ENCODE measurements at places on chromosomes 1 and 21.

DNA sequence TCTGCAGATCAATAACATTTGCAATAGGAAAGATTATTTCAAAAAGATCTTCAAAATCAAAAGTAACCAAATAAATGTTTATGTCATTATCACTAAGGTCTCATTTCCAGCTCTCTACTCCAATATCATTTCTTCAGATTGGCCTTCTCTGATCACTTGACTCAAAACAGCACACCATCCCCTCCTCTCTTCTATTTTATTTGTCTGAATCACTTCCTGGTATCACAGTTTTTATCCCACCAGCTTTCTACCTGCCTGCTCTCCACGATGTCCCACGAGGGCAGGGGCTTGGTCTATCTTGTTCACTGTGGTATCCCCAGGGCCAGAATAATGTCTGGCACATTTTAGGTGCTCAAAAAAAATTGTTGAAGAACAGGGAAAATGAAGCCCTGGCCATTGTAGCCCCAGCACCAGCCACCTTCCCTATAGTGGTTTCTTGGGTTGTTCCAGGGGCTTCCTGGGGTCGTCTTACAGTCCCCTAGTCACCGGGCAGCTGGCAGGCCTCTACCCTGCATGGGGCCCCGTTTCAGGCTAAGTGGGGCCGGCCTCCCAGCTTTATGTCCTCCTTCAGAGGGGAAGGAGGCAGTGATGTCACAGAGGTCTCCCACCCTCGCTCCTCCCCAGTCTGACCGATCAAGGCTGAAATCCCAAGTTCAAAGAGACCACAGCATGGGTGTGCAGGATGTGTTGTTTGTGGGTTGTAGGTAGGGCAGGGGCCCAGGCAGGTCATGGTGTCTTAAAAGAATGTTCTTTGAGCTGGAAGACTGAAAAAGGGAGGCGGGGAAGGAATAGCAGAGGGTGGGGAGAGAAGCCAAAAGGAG, 3.5 kb upstream of the PADI1 start:
- DNase-seq, result peak; percentile 32

DNA sequence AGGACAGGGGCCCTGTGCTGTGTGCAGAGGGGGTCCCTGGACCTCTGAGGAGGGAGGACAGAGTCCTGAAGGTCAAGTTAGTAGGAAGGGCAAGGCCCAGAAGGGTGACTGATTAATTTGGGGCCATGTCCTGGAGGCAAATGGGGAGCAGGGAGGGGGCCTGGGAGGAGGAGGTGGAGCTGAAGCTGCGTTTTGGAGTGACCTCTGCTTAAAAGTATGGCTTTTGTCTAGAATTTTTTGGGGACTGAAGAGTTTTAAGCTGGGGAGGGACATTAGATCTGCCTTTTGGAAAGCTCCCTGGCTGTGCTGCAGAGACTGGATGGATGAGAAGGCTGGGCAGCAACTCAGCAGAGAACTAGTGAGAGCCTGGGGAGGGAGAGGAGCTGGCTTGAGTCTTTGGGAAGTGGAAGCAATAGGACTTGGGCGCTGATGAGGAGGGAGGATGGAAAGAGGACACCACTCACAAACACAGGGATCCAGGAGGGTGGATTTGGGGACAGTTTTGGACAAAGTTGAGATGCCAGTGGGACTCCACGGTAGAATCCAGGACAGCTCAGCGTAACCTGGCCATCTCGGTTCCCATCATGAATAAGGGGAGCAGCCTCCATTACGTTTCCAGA, 52.9 kb downstream of the ACBD3 start:
- no peak for DNase-seq

- DNase-seq, result no peak
These were observed 47.5 kb downstream of the HSF2BP start for GRCh38 chr21:43611598-43612369.

GRCh38 chr1:11797525-11798216, 8.1 kb downstream of the MTHFR start:
- no peak for DNase-seq

GRCh38 chr21:15039607-15040299, 25.0 kb downstream of the NRIP1 start:
- DNase-seq, result no peak

DNA sequence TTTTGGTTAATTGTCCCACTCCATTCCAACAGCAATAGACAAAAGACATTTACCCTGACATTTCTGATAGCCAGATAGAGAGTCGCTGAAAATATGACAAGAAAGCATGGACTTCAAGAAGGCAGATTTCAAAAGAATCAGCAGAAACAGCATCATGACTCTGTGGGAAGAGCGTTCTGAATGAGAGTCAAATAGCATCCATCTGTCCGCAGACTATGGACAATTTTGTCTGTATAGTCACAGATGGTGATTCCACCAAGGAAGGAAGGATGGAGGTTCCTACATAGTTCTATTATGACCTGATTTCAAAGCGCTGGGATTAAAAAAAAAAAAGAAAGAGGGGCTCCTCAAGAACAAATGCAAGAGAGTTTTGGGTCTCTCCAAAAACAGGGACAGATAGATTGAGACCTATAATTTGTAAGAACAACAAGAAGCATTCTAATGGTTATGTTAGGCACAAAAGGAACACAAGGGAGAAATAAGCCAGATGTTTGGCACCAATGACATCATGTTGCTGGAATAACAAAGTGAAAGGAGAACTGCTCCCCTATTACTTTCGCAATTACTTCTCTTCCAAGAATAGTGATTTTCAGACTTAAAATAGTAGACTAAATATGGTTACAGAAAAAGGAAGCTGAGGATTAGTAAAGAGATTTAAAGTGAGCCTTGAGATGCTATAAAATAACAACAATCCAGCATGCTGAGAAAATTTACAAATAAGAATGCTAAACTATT, 28.5 kb downstream of the NIBAN1 start:
- DNase-seq, result no peak

GRCh38 chr1:236472850-236473788, 50.7 kb upstream of the LGALS8 start:
- no peak for DNase-seq

- no peak for DNase-seq
These were observed 1.3 kb upstream of the NRIP1 start for GRCh38 chr21:15066123-15066575.

DNA sequence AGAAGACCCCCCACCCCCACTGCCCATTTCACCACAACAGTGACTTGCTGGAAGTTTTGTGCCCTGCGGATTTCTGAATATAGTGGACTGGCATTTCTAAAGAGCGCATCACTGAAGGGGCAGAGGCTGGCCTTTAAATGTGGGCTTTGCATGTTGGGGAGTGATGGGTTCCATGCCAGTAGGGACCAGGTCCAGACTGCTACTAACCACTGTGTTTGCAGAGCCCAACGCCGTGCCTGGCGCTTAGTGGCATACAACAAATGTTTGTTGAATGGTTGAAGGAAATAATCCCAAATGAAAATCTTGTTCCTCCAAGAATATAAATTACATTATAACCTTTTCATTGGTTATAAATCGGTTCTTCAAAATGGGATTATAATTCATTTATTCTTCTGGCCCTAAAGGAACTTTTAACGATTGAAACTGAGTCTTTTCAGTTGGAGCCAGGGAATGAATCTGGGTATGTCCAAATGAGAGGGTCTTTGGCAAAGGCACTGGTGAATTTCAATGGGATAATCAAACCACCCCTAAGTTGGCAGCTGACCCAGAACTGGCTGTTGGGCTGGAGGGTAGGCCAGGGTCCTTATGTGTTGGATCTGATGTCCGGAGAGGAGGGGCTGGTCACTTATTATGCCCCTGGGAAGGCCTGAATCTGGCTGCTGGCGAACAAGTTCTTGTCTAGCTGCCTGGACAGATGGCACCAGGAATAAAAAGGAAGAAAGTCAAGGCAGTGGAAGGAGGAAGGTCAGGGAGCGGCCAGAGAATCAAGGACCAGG, 13.8 kb upstream of the SDHB start:
- DNase-seq, result no peak

DNA sequence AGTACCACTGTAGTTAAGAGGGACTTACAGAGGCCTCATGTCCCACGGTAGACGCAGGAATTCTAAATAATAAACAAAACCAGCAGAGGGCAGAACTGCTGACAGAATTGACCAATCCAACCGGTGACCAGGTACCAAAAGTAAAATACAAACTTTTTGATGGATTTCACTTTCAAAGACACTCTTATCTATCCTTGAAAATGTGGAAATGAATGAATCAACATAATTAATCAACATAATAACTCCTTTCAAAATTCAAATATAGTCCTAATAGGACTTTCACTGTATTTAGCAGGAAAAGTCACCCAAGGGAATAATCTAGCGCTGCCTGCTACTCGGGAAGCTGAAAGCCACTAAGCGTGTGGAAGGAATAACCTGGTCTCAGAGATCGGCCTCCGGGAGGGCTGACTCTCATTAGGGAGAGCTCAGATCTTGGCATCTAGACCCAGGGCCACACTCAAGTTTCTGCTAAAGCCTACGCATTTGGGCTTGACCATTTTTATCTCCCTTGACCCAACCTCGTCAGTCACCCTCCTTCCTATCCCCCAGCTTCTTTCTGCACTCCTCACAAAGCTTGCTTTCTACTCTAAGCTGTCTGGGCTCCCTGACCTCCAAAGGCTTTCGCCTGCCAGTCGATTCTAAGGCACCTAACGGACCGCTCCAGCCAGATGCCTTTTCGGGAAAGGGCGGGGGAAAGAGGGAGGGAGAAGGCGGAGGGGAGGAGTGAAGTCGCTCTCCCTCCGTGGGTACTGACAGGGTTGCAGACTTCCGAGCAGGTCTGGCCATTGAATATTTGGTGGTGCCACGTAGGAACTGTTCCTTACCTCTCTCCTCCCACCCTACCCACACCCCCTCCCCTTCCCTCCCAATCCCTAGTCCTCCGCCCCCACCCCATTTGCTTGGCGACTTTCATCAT, 1.6 kb downstream of the COL11A1 start:
- DNase-seq, result no peak

DNA sequence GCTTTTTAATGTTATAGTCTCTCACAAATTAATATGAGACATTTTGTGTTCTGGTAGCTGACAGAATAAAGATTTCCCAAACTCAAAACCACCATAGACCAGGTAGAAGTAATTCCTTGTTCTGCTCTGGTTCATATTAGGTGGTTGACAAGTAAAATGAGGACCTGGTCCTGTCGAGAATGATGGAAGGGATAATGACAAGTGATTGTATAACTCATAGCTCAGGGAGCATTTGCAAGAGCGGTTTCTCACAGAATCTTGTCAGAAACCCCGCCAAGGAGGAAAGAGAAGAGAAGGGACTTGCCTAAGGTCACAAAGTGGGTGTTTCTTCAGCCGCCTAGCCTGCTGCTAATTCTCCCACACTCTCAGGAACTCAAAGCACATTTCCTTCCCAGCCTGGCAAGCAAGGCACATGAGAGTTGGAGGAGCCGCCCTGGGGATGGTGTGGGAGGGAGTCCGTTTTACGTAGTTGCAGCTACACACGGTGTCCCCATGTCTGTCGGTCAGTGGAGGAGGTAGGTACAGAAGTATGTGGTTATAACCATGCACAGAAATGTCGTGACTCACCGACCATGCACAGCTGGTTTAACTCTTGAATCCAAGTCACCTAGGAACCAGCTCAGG, 46.5 kb downstream of the SAMD13 start:
- no peak for DNase-seq

GRCh38 chr1:183186841-183187240, 777 bp downstream of the LAMC2 start:
- no peak for DNase-seq

- no peak for DNase-seq
These were observed 244.8 kb downstream of the GRIK3 start for GRCh38 chr1:36789535-36789934.

- DNase-seq, result no peak
These were observed 50.2 kb downstream of the EEIG2 start for GRCh38 chr1:108610073-108610472.

- DNase-seq, result no peak
These were observed 43.6 kb downstream of the SLC19A1 start for GRCh38 chr21:45498646-45499000.
